ENCODE measurements at places on chromosomes 7 and 10. TPM values are rescaled to one million over a fixed set of nuclear protein-coding genes. Genes with fewer than 3 reads are reported as not detected.

Gene TECTB
- total RNA-seq: not detected

Gene BLNK
- 4.3 TPM for total RNA-seq

Gene SPDYE2B
- not detected for total RNA-seq

Gene NPY4R
- not detected for total RNA-seq

Gene SRRM3
- total RNA-seq: 1.7 TPM

Gene HHEX
- 20.0 TPM for total RNA-seq

Gene SEC23IP
- total RNA-seq: 21.0 TPM

Gene PTF1A
- not detected for total RNA-seq

Gene CRYGN
- total RNA-seq: not detected

Gene TAS2R41
- total RNA-seq: not detected

Gene OR13A1
- total RNA-seq: not detected

Gene BNIP3
- 66.3 TPM for total RNA-seq

Gene URGCP
- total RNA-seq: 45.3 TPM

Data from omental fat pad (tissue), 4 donors.